Keratinocyte (primary cell): ENCODE measurements at places on chromosomes 5 and 9.

DNA sequence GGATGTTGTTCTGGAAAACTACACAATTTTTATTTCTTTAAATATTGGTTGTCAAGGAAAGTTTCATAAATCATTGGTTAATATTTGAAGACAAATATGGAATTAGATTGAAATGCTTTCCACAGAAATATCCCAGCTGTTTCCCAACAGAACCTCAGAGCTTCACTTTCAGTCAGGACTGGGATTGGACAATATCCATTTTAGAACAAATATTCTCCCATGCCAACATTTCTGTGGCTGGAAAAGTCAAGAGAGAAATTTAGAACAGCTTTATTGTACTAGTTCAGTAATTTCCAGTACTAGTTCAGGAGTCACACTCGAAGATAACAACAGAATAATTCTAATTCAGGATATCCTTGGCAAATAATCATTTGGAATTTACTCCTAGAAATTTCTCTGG, 116.1 kb upstream of the TUT7 start:
- DNase-seq: no peak

- no peak for DNase-seq
Measured at GRCh38 chr9:15018096-15018637, 107.9 kb upstream of the FREM1 start.

- DNase-seq: no peak
Measured at GRCh38 chr5:107501965-107502675, 168.6 kb downstream of the EFNA5 start.

GRCh38 chr9:97316904-97317303, 9.4 kb downstream of the CCDC180 start:
- DNase-seq: no peak

- DNase-seq: no peak
Measured at GRCh38 chr9:105295986-105296385, 51.5 kb downstream of the SLC44A1 start.

DNA sequence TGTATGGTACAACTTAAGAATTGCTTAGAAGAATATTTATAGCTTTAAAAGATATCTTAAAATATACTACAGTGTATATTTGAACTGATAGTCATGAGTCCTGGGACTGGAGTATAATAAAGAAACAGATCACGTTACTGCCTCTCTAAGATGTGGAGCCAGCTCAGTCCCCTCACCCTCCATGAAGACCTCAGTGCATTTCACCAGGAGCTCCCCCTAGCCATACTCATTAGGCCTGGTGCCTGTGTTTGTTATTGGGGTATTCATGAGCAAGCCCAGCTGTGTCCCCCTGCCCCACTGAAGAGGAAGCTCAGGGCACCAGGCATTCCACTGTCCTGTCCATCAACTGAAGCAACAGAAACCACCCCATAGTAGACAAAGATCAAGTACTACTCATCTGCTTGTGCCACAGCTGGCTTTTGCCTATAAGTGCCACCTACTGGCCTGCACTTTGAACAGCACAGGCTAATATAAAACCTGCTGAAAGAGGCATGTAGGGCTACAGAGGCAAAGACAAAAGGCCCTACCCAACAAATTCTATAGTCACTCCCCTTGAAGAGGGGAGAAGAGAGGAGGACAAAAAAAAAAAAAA, 850.2 kb upstream of the NUDT12 start:
- DNase-seq: no peak

GRCh38 chr5:40025586-40025985, 600.8 kb upstream of the DAB2 start:
- no peak for DNase-seq

DNA sequence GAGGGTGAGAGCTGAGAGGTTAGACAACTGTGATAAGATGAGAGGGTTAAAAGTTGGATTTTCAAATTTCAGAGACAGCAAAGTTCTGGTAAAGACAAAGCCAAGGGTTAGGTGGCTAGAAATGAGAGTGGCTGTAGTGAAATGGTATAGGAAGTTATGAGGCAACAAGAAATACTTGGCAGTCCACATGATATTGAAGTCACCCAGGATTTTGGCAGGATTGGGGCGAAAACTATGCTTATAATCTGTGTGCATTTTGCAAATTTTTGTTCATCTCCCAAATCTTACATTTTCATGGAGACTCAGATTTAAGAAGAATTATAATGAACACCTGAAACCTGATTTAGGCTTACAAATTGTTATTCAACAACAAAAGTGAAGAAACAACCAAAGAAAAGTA, 35.6 kb downstream of the C9 start:
- DNase-seq: no peak

GRCh38 chr9:137825324-137825989, 52.1 kb upstream of the CACNA1B start:
- no peak for DNase-seq

DNA sequence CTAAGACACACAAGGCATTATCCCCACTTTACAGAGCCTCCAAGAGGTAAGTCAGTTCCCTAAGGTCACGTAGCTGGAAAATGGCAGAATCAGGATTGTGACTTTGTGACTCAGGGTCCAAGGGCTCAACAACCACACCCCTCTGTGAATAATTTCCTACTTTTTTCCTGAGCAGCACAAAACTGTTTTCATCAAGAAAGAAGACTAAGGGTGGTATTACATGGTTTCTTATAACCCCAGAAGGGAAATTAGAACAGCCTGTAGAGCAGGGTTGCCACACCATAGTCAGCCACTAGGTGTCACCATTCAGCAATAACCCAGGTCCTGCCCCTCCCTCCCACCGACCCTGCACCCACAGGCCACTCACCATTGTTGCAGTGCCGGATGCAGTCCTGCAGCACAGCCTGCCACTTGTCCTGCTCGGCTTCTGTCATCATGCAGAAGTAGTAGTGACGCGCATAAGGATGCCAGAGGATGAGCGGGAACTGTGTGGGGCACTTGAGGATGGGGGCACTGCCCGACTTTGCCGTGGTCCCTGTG, 72.1 kb downstream of the LRSAM1 start:
- DNase-seq: no peak

- DNase-seq: no peak
Measured at GRCh38 chr5:1744393-1745122, 55.1 kb downstream of the MRPL36 start.

- DNase-seq: no peak
Measured at GRCh38 chr5:17327048-17327625, 109.7 kb downstream of the BASP1 start.

DNA sequence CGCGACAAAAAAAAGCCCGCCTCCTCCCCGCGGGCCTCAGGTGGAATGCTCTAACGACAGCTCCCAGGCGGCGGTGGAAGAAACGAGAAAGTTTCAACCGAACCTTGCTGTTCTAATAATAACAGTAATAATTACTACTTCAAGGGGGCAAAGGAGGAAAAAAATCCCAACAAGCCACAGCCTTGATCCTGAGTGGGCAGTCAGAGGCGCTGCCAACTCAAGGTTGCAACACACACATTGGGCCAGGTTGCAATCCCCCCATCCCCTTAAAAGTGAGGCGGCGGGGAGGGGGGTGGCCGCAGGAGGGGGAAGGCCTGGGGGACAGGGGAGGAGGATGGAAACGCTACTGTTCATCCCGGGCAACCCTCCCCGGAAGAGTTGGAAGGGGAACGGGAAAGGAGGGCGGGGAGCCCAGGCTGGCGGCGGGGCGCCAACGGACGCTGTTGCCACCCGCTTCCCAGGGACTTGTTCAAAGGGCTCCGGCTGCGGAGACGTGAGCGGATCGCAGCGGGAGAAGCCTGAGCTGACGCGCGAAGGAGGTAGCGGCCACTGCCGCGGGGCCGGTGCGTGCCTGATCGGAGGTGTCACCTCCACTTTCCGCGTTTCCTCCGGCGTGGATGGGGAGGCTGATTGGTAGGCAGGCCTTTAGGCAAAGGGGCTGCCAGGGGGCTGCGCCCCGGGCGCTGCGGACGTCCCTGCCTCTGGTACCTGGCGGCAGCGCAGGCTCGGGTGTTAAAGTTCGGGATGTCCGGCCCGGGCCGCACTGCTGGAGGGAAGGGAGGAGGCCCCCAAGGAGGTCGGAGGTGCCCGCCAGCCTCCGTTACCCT, 647 bp downstream of the SMARCA2 start:
- no peak for DNase-seq

- no peak for DNase-seq
Measured at GRCh38 chr5:90865180-90865579, 306.6 kb downstream of the ADGRV1 start.
